ENCODE measurements at places on chromosomes 16 and 17.

GRCh38 chr16:82319038-82319437 lies 149.0 kb upstream of the MPHOSPH6 start:
- DNase-seq, result no peak

GRCh38 chr17:1554751-1555540 lies 7.6 kb downstream of the PITPNA start:
- no peak for DNase-seq

GRCh38 chr17:55155856-55156560 lies 108.8 kb upstream of the HLF start:
- peak; percentile 77 for DNase-seq

DNA sequence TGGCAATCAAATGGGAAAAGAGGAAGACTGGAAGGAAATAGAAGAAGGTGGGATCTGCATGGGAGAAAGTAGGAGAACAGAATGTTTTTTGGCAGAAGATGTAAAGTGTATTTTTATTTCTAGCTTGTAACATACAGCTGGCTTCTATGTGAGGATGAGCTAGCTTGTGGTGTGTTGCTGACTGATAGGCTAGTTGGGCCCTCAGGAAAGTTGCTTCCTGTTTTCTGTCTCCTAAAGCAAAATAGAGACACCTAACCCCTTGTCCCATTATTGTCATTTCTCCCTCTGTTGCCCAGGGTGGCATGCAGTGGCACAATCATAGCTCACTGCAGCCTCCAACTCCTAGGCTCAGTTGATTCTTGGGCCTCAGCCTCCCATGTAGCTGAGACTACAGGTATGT lies 15.9 kb downstream of the TNRC6A start:
- no peak for DNase-seq

DNA sequence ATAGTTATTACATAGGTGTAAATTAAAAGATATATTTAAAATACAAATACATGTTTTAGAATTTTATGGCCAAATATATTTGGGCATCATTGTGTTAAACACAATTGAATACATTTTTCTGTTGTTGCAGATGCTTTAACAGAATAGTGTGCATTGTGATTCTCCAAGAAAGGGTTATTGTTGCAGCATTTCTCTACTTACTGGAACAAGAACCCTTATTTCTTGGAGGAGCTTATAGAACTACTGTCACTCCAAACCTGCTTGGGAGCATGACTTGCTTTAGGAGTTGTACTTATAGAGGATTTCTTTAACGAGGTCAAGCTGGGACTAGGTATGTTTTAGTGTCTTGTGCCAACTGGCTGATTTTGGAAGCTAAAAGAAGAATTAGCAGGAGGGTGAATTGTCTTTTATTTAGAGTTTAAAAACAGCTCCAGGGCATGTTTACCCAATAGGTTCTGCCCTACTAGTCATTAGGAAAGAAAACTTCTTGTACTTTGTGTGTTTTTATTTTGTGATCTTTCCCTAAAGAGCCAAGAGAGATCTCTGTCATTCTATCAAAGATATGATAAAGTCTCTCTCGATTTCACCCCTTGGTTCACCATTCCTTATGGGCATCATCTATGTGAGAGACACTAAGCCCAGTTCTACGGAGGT lies 279.8 kb upstream of the SALL1 start:
- no peak for DNase-seq

DNA sequence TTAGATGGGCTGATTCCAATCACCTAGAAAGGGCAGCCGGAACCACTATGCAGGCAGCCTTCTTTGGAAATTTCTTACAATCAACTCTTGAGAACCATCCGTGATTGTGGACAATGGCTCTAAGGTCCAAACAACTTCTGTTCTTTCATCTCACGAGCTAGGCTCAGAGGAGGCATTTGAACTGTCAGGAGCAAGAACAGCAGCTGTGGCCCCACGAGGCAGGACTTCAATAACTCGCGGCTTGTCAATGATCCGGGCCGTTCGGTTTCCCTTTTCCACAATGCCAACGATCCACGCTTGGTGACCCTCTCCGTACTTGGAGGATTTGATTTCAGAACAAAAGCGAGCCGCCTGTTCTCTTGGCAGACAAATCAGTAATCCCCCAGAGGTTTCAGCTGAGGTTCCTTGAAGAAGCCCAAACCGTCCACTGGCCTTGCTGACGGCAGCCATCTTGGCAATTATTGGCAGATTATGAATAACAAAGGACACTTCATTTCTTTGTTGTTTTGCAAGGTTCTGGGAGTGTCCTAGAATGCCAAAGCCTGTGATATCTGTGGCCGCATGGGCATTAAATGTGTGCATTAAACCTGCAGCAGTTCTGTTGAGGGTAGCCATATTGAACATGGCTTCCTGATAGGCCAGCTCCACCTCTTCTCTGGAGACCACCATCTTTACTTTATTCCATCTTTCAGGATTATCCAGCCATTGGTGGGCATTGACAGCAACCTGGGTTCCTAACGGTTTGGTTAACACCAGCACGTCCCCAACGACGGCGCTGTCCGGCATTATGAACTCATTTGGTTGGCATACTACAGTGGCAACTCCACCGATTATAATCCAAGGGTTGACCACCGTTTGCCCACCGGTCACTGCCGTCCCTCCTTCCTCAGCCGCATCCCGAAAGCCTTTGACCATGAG lies 1.2 kb downstream of the SEPHS2 start:
- no peak for DNase-seq

GRCh38 chr16:88810166-88810911 lies 1.4 kb downstream of the APRT start:
- DNase-seq, result no peak

GRCh38 chr17:8451933-8452614 lies 16.4 kb downstream of the NDEL1 start:
- no peak for DNase-seq

- DNase-seq, result no peak
Measured at GRCh38 chr17:75634376-75634740, 1.1 kb downstream of the SMIM5 start.

DNA sequence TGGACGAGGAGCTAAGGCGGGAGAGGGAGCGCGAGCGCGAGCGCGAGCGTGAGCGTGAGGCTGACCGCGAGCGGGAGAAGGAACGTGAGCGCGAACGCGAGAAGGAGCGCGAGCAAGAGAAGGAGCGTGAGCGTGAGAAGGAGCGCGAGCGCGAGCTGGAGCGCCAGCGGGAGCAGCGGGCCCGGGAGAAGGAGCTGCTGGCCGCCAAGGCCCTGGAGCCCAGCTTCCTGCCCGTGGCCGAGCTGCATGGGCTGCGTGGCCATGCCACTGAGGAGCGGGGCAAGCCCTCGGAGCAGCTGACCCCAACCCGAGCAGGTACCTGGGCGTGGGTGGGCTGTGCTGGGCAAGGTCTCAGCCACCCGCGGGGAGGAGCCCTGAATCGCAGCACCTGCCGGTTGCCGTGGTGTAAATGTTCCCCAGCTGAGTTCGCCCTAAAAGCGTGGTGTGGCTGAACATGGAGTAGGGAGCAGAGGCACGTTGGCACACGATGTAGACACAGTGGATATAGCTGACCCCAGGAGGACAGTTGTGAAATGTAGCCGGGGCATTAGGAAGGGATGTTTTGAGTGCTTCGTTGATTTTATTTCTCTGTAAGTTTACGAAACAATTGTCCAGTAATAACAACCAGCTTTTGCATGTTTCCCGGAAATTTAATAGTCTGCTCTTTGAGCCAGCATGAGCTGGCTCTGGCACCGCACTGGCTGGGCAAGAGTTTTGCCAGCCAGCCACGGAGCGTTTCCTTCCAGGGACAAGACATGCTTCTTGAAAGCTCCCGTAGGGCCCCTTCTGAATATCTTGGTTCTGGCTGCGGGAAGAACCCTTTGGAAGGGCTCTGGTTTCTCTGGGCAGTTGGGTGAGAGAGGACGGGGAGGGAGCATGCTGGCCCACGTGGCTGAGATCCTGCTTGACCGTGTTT lies 32.1 kb downstream of the GINS2 start:
- no peak for DNase-seq
